Fibroblast of lung (primary cell): ENCODE measurements at places on chromosomes 16 and 17.

- no peak for DNase-seq
These were observed 101.7 kb upstream of the CREBBP start for GRCh38 chr16:3982216-3982615.

DNA sequence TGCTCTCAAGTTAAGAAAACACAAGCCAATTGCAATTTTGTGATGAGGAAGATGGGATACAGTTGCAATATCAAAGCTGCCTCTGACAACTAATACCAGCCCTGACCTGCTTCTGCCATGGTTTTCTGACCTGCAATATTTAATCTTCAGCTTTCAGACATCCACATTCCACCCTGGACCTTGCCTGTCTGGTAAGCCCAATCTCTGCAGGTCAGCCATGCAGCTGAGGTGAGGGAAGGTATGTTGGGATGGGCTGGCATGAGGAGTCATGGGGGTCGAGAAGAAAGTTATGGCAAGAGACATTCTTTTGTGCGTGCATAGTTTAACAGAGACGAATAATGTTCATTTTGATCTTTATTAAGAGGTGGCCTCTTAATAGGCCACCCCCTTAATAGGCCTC, 31.5 kb downstream of the KCNJ16 start:
- no peak for DNase-seq

GRCh38 chr17:48155889-48156611, 48.5 kb downstream of the SNX11 start:
- DNase-seq = no peak

- no peak for DNase-seq
These were observed 2.8 kb upstream of the ZKSCAN2 start for GRCh38 chr16:25260416-25260815.

DNA sequence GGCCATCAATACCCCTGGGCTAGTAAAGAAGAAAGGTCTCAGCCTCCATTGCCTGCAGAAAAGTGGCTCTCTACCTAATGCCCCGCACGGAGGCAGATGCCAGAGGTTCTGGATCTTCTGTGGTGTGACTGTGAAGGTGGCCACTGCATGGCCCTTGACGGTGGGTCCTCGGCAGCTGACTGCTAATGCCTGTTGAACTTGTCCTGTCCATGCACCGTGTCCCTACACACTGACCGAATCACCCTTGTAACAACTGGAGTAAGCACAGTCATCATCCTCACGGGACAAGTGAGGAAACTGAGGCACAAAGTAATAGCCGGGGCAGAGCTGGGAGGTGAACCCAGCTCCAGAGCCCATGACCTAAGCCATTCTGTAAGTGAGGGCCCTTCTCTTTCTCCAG, 48.8 kb downstream of the MYH11 start:
- no peak for DNase-seq

DNA sequence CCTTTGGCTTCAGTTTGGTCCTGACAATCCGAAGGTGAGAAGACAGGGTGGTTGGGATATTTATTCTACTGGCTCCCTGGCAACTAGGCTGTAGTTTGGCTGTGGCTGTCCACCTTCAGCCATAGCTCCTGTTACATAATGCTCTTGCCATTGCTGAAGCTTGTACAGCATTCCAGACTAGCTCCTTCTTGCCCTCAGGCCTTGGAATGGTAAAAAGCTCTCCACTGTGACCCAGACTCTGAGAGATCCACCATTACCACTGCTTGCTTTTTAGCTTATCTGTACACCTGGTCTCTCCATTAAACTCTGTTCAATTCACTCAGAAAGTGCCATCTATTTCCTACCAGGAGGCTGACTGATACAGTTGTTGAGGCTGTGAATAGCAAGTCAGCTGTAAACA, 231.8 kb upstream of the MON1B start:
- no peak for DNase-seq

DNA sequence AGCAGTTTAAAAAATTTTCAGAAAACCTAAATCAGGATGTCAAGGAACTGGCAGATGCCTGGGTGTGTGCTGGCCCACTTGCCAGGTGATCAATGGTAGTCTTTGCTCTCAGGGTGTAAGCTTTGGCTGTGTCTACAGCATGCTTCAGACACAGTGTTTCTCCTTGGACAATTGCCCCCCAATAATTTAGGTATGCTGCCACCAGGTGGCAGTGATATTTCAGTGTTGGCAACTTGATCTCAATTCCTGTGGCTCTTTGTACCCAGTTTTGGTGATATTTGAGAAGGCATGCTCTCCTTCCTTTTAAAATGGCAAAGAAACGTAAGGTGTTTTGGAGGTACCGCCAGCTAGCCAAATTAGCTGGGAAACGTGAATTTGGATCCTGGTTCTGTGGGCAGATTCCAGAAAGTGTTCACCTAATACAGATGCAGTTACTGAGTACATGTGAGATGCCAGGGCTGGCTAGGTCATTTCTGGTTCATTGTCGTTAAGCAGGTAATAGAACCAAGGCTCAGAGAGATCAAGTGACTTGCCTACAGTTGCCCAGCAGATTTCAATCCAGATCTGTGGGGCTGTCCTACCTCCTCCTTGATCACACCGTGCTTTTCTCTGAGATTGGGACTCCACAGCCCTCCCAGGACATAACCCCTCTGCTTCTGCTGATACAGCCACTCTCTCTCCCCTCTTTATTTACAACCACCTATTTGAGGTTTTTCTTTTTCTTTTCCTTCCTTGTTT, 155.6 kb upstream of the PLCG2 start:
- DNase-seq = peak; percentile 65

GRCh38 chr17:68248199-68248825, 469 bp downstream of the AMZ2 start:
- DNase-seq = peak; percentile 75

DNA sequence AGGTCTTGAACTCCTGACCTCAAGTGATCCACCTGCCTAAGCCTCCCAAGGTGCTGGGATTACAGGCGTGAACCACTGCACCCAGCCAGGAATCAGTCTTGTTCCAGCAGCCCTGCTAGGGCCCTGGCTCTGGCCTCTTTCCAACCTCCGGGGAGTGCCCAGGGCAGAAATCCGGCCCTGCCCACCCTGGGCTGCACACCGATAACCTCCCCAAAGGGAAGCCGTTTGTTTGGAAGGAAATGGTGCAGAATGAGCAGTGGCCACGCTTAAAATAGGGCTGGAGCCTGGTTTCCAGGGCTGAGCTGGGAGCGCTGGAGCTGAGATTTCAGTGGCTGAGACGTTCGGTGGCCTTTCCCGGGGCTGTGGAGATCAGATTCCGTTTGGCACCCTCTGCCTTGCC, 17.8 kb upstream of the EMP2 start:
- no peak for DNase-seq

DNA sequence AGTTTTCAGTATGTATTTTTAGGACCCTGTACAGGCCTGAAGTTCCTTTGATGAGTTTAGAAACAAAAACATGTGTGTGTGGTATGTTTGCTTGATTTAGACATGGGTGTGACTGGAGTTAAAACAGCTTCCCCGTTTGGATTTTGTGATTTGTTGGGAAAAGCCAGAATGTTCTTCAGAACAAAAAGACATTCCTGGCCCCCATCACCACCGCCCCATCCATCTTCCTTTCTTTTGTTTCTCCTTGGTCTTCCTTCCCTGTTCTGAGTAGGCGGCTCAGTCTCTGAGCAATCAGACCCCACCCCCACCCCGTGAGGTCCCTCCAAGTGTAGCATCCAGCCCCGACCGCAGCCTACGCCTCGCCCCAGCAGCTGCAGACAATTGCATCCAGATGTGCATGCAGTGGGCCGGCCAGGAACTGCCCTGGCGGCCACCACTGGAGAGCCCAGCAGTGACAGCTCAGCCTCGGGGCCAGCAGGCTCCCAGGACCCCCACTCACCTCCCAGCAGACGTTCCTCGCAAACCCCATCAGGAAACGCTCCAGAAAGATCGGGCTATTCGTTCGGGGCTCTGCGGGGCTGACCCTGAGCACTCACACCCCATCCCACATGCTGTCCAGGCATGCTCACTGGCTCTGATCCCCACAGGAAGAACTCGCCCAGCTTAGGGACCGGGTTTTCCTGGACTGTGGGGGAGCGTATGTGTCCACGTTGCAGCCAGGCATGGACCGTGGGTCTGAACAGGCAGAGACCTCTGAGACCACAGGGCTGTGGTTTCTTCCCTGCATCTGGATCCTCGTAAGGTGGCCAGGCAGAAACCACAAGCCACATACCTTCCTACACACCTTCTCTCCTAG, 99.8 kb upstream of the CDH5 start:
- DNase-seq = peak; percentile 92

- no peak for DNase-seq
These were observed 4.2 kb upstream of the KRTAP3-2 start for GRCh38 chr17:41003926-41004325.

- peak; percentile 13 for DNase-seq
These were observed 6.0 kb downstream of the MYO1D start for GRCh38 chr17:32870969-32871368.

DNA sequence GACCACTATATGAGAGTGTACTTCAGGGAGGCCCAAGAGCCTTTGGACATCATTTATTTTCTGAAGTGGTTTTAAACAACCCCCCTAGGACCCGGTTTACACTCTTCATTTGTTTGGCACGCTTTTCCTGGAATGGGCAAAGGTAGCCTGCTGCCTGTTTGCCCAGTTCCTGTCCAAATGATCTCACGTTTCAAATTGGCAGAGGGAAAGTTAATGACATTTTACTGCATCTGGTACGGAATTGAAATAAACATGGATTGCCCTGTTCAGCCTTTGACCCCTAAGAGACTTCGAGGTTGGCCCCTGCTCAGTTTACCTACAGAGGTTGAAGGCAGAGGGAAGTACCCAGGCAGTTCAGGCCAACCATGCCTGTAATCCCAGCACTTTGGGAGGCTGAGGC, 5.8 kb upstream of the RPRML start:
- no peak for DNase-seq

GRCh38 chr17:2786176-2786881, 9.9 kb upstream of the RAP1GAP2 start:
- peak; percentile 76 for DNase-seq

GRCh38 chr17:48478224-48479013, 48.4 kb upstream of the SKAP1 start:
- DNase-seq = no peak

- no peak for DNase-seq
These were observed 85.1 kb downstream of the KANSL1 start for GRCh38 chr17:46108120-46108519.

DNA sequence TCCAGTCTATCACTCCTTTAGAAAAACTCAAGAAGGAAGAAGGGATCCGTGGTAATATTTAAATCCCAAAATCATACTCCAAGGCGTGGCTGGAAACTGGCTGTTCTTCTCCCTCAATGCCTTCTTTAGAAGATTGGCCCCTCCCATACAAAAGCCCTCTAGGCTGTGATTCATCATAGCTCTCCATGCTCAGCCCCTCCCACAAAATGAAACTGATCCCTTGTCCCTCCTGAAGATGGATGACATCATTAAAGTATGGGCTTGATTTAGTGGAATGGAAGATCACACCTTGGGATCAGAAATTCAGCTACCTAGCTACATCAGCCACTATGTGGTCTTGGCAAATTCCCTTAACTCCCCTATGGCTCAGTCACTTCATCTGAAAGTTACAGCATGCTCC, 4.1 kb downstream of the GRIN2A start:
- no peak for DNase-seq

DNA sequence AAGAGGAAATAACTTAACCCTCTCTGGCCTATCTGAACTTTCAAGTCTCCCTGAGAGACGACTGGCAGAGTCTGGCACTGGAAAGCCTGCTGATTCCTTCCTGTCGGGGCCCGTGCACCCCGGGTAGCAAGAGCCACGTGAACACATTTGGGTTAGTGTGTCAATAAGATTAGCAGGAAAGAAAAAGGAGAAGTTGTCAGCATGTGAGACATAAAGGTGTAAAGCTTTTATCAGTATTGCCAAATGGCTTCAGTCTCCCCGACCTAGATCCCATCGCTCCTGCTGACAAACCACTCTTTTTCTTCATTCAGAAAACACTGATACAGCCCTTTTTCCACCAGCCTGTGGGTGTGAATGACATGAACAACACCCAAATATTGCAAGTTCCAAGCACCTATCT, 74.4 kb downstream of the CCT6B start:
- DNase-seq = no peak

GRCh38 chr16:19607616-19608280, 52.2 kb downstream of the VPS35L start:
- DNase-seq = peak; percentile 84

GRCh38 chr16:51416926-51417325, 265.9 kb upstream of the SALL1 start:
- peak; percentile 65 for DNase-seq

DNA sequence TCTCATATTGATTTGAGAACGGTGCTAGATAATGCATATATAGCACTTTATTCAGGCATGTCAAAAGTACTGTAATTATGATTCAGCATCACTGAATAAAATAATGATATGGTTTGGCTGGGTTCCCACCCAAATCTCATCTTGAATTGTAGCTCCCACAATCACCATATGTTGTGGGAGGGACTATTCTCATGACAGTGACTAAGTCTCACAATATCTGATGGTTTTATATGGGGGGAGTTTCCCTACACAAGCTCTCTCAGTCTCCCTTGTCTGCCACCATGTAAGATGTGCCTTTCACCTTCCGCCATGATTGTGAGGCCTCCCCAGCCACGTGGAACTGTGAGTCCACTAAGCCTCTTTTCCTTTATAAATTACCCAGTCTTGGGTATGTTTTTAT, 25.6 kb upstream of the LONP2 start:
- DNase-seq = no peak

- no peak for DNase-seq
These were observed 86.7 kb downstream of the KSR1 start for GRCh38 chr17:27542841-27543463.

- peak; percentile 36 for DNase-seq
These were observed 5.8 kb downstream of the THOC6 start for GRCh38 chr16:3029491-3030221.

- DNase-seq = no peak
These were observed 62.2 kb downstream of the MPRIP start for GRCh38 chr17:17104494-17104893.

GRCh38 chr16:1932050-1933028, 10.7 kb downstream of the MSRB1 start:
- peak; percentile 23 for DNase-seq

- peak; percentile 19 for DNase-seq
These were observed 457.0 kb upstream of the CDH5 start for GRCh38 chr16:65909310-65910050.

DNA sequence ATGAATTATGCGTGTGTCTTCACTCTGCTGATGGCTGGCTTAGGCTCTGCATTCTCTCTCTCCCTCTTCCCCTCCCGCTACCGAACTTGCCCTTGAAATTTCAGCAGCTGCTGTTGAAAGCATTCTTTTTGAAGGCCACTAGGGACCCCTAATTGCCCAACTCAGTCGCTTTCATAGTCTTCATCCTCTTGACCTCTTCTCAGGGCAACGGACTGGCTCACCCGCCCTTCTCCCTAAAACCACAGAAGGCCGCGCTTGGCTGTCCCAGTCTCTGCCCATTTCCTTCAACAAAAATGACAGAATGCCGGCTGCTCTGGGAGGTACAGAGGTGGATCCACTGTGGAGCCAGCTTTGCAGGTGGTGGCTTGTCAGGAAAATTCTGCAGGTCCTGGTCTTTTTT, 21.0 kb upstream of the FMNL1 start:
- no peak for DNase-seq

- DNase-seq = peak; percentile 52
These were observed 555 bp downstream of the NUP88 start for GRCh38 chr17:5418858-5419355.
